ENCODE measurements at places on chromosomes 7 and 10.

DNA sequence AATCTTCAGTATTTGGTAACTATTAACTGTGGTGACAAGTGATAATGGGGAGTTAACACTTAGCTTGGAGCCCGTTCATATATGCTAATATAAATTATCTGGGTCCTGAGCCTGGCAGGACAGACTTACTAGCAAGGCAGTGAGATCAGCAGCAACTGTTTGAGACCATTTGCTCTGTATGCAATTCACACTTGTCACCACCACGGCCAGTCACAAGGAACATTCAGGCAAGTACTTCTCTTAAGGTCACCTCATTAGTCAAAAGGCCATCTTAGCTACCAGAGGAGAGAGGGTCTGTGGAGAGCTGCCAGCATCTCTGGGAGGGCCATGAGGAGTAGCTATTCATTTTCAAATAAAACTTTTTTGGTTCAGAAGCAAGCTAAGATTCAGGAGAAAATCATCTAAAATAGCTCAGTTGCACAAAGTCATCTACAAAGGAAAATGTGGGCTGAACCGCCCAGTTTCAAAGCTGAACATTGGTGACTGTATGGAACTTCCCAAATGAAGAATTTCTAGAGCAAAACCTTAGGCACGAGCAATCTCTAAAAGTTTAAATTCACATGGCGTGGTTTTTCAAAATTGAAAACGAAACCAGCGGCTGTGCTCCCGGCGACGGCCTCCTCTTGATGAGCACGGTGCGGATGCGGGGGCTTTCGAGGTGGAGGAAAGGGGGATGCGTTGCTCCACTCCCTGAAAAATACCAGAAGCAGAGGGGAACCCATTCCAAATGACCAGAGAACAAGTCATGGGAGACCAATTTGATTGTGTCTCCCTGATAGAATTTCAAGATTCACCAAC lies 233.5 kb upstream of the MGMT start:
- DNase-seq, result no peak

GRCh38 chr10:77186936-77187335 lies 450.7 kb downstream of the KCNMA1 start:
- no peak for DNase-seq

DNA sequence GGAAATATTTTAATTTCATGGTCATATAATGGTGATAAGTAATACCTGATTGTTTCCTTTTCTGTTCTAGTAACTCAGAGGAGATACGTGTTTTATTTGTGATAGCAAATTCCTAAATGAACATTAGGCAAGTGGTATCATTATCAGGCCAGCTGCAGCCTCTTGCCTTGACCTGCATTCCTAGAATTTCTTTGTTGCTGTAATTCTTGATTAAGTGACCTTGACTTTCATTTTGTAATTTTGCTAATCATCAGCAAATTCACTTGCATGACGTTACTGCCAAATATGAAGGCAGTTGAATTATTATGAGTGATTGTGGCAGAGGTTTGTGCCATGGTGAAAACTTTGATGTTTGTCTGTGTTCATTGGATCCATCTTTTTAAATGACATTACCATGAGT lies 5.6 kb upstream of the AS3MT start:
- DNase-seq, result no peak

DNA sequence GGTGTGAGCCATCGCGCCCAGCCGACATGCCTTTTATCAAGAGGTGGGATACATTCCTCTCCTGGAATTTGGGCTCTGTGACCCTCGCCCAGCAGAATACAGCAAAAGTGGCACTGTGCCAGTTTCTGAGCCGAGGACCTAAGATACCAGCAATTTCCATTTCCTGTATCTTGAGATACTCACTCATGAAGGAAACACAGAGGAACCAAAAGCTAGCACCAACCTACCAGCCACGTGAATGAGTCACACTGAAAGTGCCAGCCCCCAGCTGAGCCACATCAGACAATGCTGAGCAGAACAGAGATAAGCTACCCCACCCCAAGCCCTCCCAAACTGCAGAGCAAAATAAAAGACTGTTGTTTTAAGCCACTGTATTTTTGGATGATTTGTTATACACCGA lies 56.3 kb downstream of the CACUL1 start:
- DNase-seq, result no peak

DNA sequence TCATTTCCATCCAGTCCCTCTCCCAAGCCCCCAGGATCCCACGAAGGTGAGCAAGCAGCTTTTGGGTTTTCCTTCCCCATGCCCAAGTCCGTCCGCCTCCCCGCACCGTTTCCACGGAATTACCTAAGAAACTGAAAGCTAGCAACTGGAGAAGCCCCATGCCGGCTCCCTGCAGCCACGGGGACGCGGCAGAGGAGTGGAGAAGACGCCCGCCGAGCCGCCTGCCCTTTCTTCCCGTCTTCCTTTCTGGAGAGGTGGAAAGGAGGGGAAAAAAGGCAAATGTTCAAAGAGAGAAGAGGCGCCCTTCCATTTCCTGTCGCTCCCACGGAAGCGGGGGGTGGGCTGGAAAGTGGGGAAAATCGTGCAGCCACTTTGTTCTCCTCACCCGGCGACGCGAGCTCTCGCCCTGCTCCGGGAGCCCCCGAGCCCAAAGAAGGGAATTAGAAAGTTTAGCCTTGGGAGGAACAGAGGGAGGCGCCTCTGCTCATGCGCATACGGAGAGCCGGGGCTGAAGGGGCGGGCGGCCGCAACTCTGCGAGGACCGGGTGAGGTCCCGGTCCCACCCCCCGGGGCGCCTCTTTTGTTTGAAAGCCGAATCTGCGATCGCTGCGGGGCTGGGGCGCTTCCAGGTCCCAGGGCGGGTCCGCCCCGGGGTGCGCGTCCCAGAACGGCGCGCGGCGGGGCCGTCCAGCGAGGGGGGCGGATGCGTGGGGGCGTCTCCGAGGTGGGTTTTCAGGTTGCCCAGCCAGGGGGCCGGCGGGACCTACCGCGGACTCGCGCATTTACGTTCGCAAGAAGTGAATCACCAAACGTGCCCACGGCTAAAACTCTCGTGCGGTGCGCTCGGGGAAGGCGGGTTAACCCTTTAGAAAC lies at the start of gene LAMB1:
Gene LAMB1, minus strand, starts transcription at position 436 of the 873 bp plus-strand sequence. Its CDS starts 276 bp downstream, at position 160.
- no peak for DNase-seq

- DNase-seq, result no peak
Observed at GRCh38 chr10:12025591-12025990, 17.0 kb downstream of the UPF2 start.

DNA sequence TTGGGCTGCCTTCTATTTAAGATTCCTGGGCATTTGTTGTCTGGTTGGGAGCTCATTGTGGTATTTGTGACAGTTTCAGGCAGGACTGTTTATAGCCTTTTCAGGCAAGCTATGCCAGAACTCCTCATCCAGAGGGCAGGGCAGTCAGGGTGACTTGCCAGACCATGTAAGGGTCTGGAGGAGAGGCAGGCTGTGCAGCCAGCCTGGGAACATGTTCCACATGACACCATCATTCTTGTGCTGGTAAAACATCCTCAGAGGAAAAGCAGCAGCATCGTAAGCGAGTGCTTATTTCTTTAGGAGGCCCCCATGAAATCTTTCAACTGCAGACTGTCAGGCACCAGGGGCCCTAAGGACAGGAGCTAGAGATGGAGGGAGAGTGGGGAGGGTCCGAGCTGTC lies 44.0 kb upstream of the SORBS1 start:
- no peak for DNase-seq

DNA sequence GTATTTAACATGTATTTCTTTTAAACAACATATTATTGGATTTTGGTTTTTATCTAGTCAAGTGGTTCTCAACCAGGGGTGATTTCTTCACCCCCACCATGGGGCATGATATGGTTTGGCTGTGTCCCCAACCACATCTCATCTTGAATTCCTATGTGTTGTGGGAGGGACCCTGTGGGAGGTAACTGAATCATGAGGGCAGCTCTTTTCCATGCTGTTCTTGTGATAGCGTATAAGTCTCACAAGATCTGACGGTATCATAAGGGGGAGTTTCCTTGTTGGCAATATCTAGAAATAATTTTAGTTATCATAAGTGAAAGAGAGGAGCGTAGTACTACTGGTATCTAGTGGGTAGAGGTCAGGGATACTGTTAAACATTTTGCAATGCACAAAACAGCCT lies 37.6 kb downstream of the TMEM168 start:
- DNase-seq, result no peak

DNA sequence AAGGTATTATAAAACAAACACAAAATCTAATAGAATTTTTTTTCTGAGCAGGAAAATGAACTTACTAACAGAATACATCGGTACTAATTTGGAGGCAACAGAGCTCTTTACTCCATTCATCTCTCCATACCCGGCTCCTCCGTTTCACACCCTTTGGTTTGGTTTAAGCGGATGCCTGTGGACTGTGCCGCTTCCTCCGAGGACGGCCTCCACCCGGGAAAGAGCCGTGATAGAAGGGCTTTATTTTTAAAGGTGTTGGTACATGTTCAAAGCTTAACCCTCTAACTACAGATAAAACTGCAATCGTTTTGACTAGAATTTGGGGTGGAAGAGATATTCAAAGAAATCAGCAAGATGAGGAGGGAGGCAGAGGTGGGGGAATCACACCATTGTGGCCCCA lies 1.9 kb downstream of the VIPR2 start:
- no peak for DNase-seq

GRCh38 chr7:128827971-128828711 lies 2.1 kb upstream of the FLNC start:
- no peak for DNase-seq

- no peak for DNase-seq
Observed at GRCh38 chr7:37738321-37738720, 54.8 kb downstream of the GPR141 start.

- no peak for DNase-seq
Observed at GRCh38 chr7:36368496-36368895, 21.2 kb upstream of the ANLN start.

- DNase-seq, result no peak
Observed at GRCh38 chr10:2791774-2792443, 275.4 kb upstream of the PFKP start.

DNA sequence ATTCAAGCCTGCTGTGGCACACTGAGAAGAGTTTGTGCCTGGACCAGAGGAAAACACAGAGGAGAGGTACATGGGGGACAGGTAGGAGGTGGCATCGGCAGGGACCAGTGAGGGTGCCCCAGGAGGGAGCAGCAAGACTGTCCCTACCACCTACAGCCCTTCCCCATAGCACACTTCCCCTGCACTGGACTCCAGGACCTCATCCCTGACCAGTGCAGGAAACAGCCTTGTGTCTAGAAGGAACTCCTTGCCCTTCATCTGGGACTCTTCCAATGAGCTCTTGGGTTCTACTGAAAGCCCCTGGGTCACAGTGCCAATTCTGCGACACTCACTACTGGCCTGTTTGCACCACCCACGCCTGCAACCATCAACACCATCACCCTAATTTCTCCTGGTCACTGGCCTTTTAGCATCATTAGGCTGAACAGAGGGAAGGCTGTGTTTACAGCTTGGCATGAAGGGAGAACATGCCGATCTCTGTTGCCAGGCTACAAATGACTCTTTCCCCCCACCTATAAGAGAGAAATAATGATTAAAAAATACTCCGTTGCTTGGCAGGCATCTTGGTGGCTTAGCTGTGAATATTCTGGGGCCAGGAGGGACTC lies 371.9 kb upstream of the ZMIZ1 start:
- DNase-seq, result no peak

DNA sequence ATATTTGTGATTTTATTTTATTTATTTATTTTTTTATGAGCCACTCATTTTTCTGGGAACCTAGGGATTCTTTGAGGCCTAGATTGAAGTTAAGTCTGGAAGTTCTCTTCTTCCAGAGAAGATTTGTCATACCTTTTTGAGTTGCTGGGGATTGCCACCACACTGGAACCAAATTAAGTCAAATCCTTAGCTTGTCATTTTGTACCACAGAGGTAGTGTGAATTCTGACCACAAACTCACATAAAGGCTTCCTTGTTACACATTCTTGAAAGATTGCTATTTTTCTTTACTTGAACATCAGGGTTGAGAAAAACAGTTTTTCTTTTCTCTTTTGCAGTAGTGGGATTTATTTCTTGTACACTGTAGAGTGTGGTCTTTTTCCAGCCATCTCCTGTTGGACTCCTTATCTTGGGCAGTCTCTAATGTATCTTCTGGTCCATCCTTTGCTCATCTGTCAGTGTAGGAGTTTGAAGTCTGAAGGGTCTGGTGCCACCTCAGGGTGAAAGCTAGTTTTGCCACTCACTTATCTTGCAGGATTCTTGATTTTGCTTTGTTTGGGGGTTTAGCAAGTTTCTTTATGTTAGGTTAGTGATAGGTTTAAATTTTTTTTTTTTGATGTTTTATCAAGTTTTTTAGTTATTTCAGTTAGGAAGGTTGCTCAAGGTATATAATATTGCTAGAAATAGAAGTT lies 24.8 kb downstream of the PCBD1 start:
- no peak for DNase-seq

GRCh38 chr10:126130271-126130710 lies 233.9 kb downstream of the FANK1 start:
- DNase-seq, result no peak

DNA sequence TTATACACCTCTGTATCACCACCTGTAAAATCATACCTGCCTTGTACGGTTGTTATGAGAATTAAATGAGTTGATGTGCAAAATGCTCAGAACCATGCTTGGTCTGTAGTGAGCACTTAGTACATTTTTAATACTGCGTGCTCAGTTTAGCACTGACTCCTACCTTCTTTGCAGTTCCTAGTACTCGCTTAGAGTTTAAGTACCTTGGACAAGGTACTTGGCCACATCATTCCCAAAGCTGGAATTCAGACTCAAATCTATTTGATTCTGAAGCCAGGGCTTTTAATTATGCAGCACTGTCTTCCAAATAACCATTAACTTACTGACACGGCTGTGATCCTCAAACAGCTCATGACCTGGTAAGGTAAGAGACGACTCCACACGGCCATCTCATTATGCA lies 100.0 kb upstream of the AGK start:
- DNase-seq, result no peak

DNA sequence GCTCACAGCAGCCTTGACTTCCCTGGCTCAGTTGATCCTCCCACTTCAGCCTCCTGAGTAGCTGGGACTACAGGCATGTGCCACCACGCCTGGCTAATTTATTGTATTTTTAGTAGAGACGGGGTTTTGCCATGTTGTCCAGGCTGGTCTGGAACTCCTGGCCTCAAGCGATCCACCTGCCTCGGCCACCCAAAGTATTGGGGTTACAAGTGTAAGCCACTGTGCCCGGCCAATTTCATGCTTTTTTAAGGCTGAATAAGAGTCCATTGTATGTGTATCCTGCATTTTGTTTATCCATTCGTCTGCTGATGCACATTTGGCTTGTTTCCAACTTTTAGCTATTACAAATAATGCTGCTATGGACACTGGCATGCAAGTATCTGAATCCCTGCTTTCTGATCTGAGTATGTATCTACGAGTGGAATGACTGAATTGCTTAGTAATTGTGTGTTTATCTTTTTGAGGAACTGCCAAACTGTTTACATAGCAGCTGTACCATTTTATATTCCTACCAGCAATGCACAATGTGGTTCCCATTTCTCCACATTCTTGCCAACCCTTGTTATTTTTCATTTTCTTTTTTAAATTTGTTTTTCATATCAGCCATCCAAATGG lies 37.3 kb upstream of the TPST1 start:
- DNase-seq, result no peak

- DNase-seq, result no peak
Observed at GRCh38 chr10:122475100-122475499, 13.7 kb downstream of the HTRA1 start.

DNA sequence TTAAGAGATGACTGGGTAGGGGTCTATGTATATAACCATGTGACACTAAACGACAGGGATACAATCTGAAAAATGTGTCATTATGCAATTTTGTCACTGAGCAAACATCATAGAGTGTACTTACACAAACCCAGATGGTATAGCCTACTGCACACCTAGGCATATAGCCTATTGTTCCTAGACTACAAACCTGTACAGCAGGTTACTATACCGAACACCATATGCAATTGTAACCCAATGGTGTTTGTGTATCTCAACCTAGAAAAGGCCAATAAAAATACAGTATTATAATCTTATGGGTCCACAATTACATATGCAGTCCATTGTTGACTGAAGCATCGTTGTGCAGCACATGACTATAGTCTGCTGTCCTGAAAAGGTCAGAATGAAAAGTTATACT lies 22.9 kb downstream of the STRIP2 start:
- no peak for DNase-seq

All from NCI-H1930 (cell line).